ENCODE measurements at places on chromosomes 5 and 9.

DNA sequence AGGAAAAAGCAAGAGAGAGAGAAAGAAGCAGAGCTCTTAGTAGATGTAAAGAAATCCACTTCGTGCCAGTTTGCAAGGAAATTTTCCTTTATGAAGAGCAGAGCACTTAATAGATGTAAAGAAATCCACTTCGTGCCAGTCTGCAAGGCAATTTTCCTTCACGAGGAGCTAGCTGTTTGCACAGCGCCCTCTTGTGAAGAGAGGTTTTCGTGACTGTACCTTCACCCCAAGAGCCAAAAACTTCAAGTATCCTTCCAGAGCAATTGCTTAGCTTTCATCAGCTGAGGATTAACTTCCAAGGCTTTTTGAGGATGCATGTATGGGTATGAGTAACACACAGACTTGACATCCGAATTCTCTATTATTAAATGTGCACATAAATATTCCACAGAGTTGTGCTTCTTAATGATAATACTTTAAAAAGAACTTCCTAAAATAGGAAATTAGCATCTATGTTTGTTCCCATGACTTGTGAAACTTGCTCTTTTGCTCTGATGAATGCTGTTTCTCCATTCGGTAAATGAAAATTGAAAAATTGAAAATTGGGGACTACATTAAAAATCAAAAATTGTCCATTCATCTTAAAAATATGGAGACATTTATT, 525.6 kb downstream of the PDE4D start:
- DNase-seq = no peak

DNA sequence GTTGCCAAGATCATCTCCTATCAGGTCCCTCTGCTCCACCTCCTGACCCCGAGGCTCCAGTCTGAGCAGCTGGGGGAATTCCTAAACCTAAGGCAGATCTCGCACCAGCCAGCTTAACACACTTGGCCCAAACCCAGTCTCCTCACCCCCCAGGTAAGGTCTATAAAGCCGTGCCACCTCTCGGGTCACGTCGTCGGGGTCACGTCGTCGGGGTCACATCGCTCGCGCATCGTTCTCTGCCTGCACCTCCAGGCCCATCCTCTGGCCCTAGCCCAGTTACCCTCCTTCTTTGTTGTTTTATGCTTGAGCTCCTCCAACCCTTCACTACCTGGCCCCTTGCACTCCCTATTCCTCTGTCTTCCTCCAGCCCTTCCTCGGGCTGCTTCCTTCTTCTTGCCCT, 77.2 kb downstream of the CTSL start:
- DNase-seq = no peak

DNA sequence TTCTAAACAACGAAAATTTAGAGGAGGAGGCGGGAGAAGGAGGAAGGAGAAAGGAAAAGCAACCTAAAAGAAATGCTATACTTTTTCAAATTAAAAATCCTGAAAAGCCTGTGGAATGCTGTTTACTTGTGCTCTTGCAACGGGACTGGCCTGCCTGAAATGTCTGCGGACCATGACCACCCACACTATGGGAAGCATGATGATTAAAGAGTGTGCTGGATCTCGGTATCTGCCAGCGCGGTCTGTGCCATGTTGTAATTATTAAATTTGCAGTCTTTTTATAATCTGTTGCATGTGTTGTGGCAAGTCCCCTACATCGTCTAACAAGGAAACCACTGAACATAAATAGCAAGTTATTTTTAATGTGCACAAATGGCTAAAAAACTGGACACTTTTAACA, 111.4 kb downstream of the FANCC start:
- DNase-seq = no peak

- no peak for DNase-seq
Measured at GRCh38 chr9:131658377-131659129, 81.3 kb downstream of the RAPGEF1 start.

GRCh38 chr9:137198051-137198901, 2.3 kb downstream of the TPRN start:
- no peak for DNase-seq

GRCh38 chr5:137837491-137838394, 29.9 kb upstream of the MYOT start:
- no peak for DNase-seq

- peak; percentile 99 for DNase-seq
Measured at GRCh38 chr9:128249908-128250838, 25.6 kb downstream of the GOLGA2 start.

GRCh38 chr5:172454358-172455086, at the start of gene SH3PXD2B:
SH3PXD2B (minus strand) TSS chr5:172454525; CDS start chr5:172454352, 173 bp downstream.
- DNase-seq = no peak

DNA sequence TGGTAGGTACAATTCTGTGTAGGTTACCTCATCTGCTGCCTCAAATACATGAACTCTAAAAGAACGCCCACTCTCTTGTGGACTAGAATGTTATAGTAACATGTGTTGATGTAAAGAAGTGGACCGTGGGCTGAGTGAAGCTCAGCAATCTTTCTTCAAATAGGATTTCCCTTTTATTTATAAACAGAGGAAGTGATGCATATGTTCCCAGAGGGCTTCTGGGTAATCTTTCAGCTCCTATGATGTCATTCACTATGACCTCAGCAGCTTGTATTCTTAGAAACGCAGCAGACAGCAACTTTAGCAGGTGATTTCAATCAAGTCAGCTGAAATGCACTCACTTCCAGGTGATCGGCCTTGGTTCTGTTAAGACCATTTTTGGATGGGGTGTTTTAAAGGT, 14.4 kb downstream of the F2RL2 start:
- DNase-seq = no peak

DNA sequence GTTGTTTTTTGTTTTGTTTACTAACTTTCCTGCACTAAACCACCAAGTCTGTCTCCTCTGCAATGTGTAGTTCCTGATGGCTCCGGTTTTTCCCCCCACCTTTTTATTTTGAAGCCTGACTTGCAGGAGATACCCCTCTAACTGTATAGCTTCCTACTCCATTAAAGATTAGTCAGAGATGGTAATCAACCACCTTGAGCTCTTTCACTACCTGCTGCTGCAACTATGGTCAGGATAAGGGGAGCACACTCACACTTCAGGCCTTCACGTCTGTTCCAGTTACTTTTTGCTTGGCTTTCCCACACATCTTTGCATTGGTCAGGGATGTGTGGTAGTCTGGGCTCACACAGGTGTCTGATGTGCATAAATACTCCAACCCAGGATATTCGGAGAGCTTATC, 63.4 kb downstream of the NR6A1 start:
- no peak for DNase-seq

GRCh38 chr5:146425023-146425422, 22.1 kb upstream of the TCERG1 start:
- no peak for DNase-seq

DNA sequence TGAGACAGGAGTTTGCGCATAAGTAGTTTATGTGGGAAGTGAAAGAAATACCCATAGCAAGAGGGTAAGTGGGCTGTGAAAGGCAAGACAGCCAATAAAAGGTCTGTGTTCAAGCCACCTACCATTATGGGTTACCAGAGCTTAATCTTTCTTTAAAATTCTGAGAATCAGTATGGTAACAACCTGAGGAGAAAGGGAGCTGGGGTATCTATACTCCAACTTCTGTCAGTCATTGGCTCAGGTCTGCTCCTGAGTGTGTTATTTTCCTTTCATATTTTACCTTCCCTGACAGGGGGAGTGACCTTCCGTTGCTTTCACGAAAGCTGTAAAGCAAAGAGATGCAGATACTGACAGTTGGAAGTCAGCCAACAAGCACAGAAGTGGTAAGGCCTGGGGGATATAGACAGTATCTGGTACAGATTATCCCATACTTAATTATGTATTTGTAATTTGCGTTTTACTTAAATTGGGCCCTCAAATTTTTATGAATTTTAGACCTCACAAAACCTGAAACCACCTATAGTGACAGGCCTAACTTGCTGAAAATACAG, 233.4 kb downstream of the RAB3C start:
- no peak for DNase-seq

DNA sequence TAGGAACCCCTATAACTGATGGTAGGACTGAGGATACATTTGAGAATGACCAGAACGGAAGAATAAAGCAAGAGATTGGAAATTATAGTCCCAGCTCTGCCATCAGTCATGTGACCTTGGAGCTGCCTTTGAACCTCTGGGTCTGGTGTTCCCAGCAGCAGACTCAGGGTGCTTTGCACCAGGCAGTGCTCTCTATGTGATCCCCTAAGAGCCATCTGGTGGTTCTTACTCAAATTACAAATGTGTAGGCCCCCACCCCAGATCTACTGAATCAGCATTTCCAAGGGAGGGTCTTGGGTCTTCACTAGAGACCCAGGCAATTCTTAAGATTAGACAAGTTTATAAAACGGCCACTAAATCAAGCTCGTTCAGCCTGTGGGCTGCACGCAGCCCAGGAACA, 40.2 kb upstream of the PRDM12 start:
- DNase-seq = no peak

GRCh38 chr9:113503131-113503541, 39.6 kb downstream of the RGS3 start:
- no peak for DNase-seq

DNA sequence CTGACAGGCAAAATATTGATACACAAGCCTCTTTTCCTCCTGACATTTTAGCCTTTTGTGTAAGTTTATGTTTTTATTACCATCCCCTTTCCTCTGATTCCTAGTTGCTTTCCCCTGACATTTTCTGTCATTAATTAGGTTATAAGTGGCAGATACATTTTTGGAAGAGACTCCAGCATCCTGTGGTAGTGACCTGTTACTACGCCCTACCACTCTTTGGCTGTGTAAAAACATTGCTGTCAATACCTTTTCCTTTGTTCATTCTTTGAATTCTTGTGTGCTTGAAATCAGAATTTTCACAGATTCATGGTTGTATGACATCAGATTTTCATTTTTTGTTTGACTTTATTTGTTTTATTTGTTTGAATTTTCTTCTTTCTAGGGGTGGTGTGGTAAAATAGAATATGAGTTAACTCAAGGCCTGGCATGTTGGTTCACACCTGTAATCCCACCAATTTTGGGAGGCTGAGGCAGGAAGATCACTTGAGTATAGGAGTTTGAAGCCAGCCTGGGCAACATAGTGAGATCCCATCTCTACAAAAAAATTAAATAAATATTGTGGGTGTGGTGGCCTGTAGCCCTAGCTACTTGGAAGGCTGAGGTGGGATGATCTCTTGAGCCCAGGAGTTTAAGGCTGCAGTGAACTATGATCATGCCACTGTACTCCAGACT, 43.4 kb downstream of the UBE2R2 start:
- DNase-seq = no peak

DNA sequence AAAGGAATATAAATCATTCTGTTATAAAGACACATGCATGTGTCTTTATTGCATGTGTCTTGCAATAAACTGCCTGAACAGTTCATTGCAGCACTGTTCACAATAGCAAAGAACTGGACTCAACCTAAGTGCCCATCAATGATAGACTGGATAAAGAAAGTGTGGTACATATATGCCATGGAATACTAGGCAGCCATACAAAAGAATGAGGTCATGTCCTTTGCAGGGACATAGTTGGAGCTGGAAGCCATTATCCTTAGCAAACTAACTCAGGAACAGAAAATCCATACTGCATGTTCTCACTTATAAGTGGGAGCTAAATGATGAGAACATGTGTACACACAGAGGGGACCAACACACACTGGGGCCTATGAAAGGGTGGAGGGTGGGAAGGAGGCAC, 63.7 kb upstream of the CHD1 start:
- no peak for DNase-seq

DNA sequence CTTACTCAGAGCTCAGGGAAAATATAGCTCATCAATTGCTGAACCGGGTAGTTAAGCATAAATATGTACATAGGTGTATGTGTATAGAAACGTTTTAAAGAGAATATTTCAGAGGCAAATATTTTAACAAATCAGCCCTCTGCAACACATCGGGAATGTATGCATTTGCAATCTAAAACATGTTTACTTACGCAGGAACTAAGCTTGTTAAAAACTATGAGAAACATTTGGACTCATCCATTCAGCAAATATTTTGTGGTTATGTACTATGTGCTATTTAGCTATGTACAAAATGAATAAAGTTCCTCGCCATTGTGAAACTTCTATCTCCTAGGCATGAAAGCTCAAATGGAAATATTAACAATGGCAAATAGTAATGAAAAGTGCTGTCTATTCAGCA, 469.9 kb downstream of the ARHGEF28 start:
- no peak for DNase-seq

DNA sequence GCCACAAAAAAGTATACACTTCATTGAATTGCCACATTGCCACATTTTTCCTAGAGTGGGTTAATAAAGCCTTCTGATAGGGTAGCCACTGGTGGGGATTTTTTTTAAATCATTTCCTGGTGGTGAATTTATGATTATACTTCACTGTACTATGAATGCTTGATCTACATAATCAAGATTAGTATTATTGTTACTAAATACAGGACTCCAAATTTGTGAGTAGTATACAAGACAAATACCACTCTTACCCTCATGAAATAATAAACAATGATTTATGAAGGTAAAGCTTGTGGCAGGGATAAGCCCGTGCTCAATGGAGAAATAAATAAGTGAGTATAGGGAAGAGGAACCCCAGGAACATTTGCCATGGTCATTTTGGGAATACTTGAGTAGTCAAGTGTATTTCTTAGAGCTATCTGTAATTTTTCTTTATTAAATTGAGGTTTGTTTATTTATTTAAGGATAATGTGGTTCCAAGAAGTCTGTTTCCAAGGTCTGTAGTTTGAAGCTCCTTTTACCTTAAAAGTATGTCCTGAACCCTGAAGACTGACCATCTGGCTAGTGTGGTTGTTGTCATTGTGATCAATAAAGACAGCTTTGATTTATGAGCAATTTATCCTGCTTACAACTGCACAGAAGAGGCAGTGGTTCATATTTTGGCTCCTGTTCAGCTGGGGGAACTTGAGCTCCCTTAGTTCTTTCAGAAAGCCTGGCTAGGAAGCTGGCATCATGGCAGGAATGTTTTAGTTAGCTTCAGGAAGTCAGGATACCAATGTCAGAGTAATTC, 118.6 kb downstream of the ZSWIM6 start:
- DNase-seq = no peak

- DNase-seq = no peak
Measured at GRCh38 chr5:157533011-157533481, 42.5 kb downstream of the ADAM19 start.

DNA sequence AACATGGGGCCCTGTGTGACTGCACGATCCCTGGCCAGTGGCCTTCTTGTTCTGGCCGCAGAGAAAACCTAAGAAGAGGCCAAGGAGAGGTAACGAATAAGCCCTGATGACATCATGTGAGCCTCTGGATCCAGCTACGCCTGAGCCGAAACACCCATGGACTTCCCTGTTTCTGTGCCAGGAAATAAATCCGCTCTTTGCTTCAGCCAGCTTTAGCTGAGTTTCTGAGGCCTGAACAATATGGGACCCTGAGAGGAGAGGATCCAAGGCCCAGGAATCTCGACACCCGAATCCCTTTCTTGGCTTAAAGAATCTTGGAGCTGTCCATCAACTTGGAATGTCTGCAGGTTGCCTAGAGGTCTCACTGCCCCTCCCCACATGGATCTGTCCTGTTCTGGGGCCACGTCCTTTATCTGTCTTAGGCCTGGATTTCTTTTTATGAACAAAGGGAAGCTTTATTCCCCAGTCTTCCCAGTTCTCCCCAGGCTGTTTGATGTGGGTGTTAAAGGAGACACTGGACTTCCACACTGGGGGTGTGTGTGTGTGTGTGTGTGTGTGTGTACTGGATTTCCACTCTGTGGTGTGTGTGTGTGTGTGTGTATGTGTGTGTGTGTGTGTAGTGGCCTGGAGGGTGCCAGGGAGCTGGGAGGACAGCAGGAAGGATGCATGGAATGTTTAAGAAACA, 13.7 kb downstream of the IER5L start:
- no peak for DNase-seq

- no peak for DNase-seq
Measured at GRCh38 chr5:118597543-118597942, 390.8 kb downstream of the DTWD2 start.
